ENCODE measurements at places on chromosomes 2 and 18.

GRCh38 chr18:29154196-29154757, 977.3 kb upstream of the CDH2 start:
- DNase-seq, result no peak

GRCh38 chr18:54052732-54053429, 171.6 kb downstream of the MBD2 start:
- DNase-seq, result no peak

GRCh38 chr2:122764014-122764413, 1008.6 kb downstream of the TSN start:
- DNase-seq, result no peak

DNA sequence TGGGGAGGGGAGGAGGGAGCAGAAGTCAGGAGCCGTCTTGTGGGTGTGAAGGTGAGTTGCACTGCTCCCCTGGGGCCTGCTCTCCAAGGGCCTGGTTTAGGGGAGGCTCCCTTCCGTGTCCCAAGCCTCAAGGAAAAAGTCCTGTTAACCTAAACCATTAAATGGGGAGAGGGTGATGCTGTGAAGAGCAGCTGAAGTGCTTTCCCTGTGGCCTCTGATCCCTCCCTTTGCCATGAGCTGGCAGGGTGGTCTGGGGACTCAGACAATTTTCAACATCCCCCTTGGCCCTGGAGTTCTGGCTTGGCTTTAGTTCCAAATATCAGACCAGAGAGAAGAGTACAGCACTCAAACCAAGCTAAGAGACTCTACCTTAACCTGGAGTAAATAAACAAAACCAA, 692 bp upstream of the POMC start:
- DNase-seq, result no peak

DNA sequence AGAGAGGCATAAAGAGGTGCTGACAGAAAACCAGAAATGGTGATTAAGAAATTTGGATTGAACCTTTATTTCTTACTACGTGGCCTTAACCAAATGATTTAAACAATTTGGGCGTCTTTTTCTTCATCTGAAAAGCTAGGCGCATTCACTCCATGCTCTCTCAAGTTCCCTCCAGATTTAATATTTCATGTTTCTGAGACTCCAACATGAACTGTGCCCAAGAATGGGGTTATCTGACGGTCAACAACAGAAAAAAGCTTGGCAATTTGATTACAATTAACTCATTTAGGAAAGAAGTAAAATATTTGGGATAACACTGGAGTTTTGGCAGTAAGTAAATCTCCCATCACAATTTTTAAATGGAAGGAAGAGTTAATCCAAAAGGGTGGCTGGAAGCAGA, 345.4 kb downstream of the ARHGAP15 start:
- DNase-seq, result no peak

- DNase-seq, result no peak
Measured at GRCh38 chr2:14896330-14897030, 264.0 kb downstream of the LRATD1 start.

GRCh38 chr2:41241325-41242000, 789.6 kb upstream of the SLC8A1 start:
- DNase-seq, result no peak

DNA sequence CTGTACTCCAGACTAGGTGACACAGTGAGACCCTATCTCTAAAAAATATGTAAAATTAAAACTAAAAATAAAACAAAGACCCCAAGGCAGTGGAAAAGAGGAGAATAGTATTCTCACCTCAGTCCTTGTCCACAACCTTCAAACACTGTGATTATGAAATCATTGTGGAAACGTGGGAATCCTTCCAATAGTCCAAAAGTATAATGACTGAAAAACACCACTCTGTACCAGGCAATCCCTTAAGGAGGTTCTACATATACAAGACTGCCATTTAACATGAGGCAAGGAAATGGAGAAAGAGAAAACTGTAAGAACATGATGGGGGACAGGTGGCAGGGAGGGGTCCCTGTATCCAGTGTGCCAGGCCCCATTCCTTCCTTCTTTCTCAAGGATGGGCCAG, 66.1 kb downstream of the ACVR1 start:
- no peak for DNase-seq

GRCh38 chr18:58544179-58544578, 84.7 kb downstream of the ALPK2 start:
- no peak for DNase-seq

DNA sequence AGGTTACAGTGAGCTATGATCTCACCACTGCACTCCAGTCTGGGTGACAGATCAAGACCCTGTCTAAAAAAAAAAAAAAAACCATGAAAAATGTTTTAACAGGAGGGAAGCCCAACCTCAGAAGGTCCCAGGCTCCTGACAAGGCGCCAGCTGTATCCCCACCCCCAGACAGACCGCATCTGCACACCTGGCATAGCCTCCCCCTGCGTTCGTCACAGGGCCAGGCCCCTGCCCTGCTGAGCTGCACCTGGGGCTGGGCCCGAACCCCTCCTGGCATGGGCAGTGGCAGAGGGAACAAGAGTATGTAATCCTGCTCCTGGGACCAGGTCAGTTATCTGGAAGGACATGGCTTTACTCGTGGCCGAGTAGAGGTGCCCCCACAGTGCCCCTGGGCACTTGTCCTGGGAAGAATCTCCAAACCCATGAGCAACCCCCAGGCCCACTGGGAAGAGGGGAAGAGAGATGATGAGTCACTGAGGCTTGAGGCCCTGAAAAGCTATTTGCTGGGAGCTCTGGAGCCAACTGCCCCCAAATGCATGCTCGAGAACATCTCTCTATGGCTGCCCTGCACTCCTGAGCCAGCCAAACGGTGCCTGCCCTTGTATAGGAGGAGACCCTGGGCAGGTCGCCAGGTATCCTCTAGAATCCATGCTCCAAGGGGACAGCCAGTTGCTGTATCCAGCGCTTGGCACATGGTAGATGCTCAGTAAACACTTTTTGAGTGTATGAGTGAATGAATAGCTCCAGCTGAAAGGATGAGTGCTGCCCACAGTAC, 265.5 kb downstream of the ATAD2B start:
- no peak for DNase-seq

DNA sequence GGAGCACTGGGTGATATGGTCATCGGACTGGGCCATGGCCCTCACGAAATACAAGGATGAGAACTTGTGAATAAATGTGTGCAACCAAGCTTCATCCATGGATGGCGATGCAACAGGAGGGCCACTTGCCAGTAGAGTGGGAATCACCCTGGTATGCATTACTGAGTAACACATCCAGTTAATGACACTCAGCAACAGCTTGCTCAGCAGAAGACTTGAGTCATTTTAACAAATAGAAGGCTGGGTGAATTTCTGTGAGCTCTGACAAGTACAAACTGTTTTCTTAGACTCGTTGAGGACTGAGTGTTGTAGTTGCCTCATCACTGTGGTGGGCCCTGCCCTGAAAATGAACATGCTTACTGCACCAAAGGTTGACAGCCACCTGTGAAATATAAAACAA, 221.6 kb downstream of the NCKAP5 start:
- DNase-seq, result no peak

DNA sequence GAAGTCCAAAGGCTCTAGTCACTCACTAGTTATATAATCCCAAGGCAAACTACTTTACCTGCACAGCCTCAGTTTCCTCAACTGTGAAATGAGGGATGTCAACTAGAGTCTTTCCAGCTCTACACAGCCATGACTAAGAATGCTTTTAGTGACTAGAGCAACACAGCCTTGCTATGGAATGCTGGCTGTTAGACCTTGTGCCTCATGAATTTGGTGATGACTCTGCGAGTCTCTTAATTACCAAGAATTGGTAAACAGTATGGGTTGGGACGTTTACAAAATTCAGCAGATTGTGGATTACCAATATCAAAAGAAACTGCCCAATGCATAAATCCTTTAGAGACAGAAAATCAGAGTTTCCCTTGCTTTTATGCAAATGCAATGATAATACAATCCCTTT, 163.7 kb downstream of the ASXL3 start:
- no peak for DNase-seq

- DNase-seq, result peak; percentile 49
Measured at GRCh38 chr2:234446404-234447076, 50.3 kb downstream of the ARL4C start.

- no peak for DNase-seq
Measured at GRCh38 chr2:126645211-126645618, 10.7 kb upstream of the GYPC start.

- DNase-seq, result no peak
Measured at GRCh38 chr18:73316513-73316912, 448.7 kb upstream of the NETO1 start.

- no peak for DNase-seq
Measured at GRCh38 chr2:235170536-235171521, 219.0 kb downstream of the SH3BP4 start.

DNA sequence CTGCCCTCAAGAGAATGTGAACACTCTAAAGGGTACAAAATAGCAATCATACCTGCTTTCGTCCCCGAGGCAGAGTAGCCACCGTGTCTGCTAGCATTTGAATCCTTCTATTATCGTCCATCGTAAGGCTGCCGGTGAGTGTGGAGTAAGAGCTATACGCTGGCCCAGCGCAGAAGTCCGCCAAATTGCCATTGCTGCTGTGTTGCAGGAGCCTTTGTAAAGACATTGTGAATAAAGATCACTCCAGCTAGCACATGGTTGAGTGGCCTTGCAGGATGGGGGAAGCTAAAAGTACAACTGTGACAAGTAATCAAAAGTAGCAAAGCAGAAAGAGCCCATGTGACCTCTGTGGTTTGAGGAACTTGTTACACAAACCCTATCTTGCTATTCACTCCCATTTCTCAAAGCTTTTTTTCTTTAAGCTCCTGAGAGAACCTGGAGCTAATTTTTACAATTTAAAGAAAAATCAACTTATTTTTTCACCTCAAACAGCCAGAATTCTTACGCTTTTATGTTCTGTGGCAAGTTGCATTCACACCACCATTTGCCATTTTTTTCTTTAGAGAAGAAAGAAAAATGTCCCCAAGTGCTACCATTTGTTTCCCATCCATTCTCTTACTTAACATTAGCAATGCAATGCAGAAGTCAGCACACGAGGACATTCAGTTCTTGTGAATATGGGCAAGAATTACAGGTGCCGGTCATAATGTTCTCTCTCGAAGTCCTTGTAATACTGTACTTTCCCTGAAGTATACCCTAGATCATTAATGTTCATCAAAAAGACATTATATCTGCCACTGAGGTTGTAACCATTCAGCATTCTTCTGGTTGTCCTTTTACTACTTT, at the start of gene CYTIP:
Gene CYTIP (minus strand): TSS at position 295 of the 846 bp plus-strand sequence. CDS start 69 bp downstream, at position 226.
- DNase-seq, result no peak

GRCh38 chr18:78722386-78722785, 257.2 kb upstream of the SALL3 start:
- no peak for DNase-seq

DNA sequence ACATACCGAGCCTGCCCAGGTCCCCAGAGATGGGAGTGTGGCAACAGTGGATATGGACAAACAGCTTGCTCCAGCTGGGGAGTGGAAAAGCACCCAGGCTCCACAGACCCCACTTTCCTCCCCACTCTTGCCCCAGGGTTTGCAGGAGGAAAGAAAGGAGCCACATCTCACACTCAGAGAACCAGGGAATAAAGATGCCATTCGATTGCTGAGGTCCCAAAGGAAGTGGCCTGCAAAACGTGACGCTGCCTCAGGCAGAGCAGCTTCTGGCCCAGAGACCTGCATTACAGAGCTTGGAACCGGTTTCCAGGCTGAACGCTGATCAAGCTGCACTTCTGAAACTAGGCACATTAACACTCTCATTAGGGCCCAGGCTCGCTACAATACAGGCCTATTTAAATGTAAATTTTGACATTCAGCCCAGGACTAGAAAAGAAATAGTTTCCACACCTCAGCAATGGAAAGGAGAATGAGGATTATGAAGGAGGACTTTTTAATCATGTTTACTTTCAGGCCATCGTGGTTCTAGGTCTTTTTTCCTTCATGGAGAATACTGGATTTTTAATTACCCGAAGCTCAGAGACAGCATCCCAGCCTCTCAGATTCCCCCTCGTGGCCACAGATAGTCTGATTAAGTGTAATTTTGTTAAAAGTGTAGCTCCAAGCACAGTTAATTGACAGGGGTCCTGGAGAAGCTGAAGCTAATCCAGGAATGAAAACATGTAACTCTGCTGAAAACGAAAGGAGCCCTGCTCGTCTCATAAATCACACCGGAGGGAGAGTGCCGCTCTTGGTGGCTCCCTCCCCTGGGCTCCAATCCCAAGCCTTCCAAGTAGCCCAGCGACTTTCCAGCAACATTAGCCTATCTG, 221.3 kb upstream of the RAB6C start:
- DNase-seq, result no peak

DNA sequence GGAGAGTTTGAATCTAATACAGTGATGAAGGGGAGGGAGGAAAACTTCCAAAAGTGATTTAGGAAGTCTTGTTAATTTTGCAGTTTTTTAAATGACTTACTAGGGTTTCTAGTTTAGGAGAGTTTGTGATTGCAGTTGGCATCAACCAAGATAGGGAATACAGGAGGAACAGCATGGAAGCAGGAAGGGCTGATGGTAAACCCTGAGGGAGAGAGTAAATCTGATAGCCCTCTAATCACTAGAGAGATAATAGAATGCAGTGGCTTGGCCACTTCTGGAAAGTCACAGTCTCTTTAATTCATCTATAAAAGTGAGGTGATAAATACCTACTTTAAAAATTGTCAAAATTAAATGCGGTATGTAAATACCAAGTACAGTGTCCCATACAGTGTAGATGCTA, 5.6 kb downstream of the YPEL5 start:
- no peak for DNase-seq

- no peak for DNase-seq
Measured at GRCh38 chr2:168961450-168962229, 60.5 kb downstream of the G6PC2 start.

GRCh38 chr2:159290289-159290907, 3.9 kb upstream of the WDSUB1 start:
- no peak for DNase-seq

GRCh38 chr2:151111599-151112278, 149.9 kb downstream of the RBM43 start:
- DNase-seq, result no peak

GRCh38 chr2:106970471-106971261, 84.7 kb upstream of the ST6GAL2 start:
- DNase-seq, result no peak

DNA sequence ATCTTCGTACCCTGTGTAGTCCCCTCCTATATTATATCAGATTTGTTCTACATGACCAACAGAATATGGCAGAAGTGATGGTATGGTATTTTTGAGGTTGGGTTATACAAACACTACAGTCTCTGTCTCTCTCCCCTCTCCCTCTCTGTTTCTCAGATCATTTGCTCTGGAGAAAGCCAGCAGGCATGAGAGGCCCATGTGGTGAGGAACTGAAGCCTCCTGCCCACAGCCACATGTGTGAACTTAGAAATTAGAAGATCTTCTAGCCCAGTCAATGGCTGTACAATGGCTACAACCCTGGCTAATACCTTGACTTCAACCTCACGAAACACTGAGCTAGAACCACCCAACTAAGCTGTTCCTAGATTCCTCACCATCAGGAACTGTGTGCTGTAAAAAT, 250.6 kb downstream of the SMAD2 start:
- no peak for DNase-seq

Measured in activated T-helper 1 cell treated with anti-CD3 and anti-CD28 coated beads, Interleukin-2, amount 50 U/mL, for 16 hours (primary cell).